ENCODE measurements at places on chromosomes 11 and 22.
A peak's percentile ranks its signal among the peaks of the same experiment; 100 is the strongest.

GRCh38 chr11:3014057-3014938, 22.2 kb upstream of the NAP1L4 start:
- DNase-seq, result no peak

DNA sequence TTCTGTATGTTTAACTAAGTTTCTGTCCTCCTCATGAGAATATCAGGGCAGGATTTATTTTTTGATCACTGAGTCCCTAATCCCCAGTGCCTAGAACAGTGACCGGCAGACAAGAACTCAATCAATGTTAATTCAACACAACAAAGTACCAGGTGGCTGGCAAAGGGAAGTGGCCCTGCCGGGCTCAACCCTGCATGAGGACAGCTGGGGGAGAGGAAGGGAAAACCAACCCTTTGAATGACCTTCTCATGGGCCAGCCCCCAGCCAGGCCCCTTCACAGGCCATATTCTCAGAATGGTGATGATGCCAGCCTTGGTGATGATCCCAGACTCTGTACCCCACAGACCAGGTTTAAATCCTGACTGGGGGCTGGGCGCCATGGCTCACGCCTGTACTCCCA, 1.4 kb upstream of the MFNG start:
- DNase-seq, result no peak

GRCh38 chr11:45848654-45849081, 1.4 kb downstream of the CRY2 start:
- DNase-seq, result no peak

DNA sequence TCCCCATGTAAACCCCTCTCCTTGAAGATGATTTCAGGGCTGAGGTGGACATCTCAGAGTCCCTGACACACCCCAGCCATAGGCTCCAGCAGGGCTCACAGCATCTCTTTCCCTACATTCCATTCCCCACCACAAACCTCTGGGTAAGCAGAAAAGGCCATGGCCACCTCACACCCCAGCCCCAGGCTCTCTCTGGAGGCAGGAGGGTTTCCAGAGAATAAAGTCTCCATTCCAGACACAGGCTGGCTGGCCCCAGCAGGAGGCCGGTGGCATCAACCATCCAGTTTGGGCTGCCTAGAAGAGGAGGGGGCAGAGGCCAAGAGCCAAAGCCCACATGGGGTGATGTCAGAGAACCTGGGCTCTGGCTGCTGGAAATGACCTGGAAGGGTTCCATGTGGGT, 61.4 kb downstream of the TP53I11 start:
- DNase-seq, result no peak

DNA sequence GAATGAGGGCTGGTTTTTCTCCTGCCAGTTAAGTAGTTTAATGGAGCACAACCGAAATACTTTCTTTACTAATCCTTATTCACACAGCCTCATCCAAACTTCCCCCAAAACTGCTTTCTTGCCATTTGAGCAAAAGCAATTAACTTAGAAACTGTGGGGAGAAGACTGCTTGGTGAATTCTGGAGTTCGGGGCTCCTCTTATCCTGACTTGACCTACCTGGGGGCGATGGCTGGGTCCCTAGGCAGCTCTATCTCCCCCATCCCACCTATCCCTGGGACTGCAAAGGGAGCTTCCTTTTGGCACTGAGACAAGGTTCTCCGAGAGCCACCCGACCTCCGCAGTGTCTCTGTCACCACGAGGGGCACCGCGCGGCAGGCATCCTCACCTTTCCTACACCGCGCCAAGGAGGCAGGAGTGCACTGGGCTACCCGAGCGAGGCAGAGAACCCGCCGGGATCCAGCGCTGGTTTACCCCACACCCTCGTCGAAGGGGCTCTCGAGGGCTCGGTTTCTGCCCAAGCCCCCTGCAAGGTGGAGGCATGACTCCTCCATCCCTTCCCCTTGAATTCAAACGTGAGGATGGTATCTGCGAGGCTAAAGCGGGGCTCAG, 759 bp downstream of the DESI1 start:
- peak; percentile 52 for DNase-seq

DNA sequence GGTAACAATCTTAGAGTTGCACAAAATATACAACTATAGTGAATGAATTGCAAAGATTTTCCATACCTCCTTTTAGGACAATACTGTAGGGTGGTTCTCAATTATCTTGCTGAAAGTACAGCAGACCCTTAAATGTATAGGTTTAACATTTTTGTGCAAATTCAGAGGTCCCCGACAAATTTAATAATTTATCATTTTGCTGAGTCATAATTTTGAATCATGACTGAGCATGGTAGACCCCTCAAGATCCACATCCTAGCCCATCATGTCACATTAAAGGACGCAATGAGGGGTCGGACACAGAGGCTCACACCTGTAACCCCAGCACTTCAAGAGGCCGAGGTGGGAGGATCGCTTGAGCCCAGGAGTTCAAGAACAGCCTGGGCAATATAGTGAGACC, 43.5 kb downstream of the OSBP start:
- DNase-seq, result no peak

GRCh38 chr11:86241956-86242535, 2.5 kb upstream of the EED start:
- DNase-seq, result peak; percentile 87

DNA sequence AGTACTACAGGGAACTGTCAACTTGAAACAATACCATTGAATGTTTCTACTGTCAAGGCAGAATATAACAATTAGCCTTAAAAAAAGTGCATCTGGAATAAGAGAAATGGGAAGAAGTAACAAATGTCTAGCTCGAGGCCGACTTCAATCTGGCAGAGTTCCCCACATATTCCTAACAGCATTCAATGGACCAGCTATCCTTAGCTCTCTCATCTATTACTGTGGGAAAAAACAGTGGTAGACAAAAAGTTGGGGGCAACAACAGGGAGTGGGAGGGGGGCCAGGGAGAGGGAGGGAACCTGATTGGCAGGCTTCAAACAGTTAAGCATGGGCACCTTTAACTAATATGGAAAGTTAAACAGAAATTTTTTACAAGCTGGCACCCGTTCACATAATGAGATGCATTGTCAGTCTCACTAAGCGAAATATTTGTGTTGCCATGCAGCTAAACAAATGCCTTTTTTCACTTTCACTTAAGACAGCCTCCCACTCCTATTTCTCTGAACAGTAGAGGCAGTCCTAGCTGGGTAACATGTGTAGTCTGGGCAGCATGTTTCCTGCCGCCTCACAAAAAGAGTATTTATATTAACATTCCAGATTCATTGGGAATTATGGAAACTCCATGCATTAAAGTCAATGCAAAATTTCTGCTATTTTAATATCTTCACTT, 62.2 kb upstream of the SOX6 start:
- no peak for DNase-seq

DNA sequence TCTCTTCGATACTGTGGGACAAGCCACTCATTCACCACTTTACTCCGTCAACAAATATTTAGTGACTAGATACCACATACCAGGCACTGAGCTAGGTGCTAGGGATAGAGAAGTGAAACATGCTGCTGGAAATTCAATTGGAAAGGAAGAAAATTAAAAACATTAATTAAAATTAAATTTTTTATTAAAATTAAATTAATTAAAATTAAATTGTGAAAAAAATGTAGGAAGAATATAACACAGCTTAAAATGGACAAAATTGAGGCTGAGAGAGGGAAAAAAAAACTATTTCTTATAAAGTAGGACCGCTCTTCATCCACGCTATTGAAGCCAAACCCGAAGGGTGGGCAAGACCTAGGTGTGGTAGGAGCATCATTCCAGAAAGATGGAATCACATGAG, 23.6 kb upstream of the LRRC55 start:
- no peak for DNase-seq

GRCh38 chr11:130071211-130071712, 1.6 kb downstream of the APLP2 start:
- DNase-seq, result peak; percentile 72

DNA sequence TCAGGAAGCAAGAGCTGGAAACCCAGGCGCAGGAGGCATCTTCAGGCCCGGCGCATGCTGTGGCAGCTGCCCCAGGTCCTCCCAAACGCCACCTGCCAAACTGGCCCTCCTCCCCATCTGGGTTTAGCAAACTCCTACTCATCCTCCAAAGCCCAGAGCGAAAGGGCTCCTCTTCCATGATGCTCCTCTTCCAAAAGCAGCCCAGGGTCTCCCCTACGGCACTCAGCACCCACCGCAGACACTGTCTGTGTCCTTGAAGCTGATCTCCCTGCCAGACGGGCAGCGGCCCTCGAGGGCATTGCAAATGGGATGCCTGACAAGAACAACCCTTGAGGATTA, 25.9 kb downstream of the CDKN1C start:
- no peak for DNase-seq

GRCh38 chr11:69240332-69241074, 53.5 kb upstream of the MYEOV start:
- DNase-seq, result peak; percentile 63

GRCh38 chr11:110855191-110855590, 143.0 kb upstream of the ARHGAP20 start:
- DNase-seq, result no peak

- no peak for DNase-seq
These were observed 16.2 kb upstream of the ACCSL start for GRCh38 chr11:44031549-44031948.

GRCh38 chr11:65524741-65525545, at the start of gene SCYL1:
SCYL1 (plus strand) TSS chr11:65525083; CDS start chr11:65525154, 71 bp downstream.
- peak; percentile 75 for DNase-seq

DNA sequence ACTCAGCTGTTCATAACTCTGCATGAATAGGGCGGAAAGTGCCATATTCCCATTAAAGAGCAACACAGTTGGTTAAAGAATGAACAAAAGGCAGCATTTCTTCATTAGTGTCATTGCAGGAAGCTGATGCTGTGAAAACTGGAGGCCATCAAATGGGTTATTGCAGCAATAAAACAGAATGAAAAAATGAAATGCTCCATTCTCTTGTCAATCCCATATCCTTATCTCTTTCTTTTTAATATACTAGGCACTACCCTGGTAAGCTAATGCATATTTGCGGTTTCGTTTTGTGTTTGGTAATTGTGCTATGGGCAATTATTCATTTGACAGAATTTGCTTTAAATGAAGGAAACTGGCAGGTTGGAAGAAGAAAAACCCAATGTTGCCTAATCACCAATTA, 25.3 kb downstream of the C11orf71 start:
- DNase-seq, result no peak

GRCh38 chr11:114027926-114028325, 31.6 kb upstream of the ZBTB16 start:
- peak; percentile 54 for DNase-seq

GRCh38 chr22:25002241-25002985, 49.9 kb downstream of the KIAA1671 start:
- DNase-seq, result no peak

- DNase-seq, result no peak
These were observed 35.9 kb upstream of the TRIM29 start for GRCh38 chr11:120173807-120174206.

DNA sequence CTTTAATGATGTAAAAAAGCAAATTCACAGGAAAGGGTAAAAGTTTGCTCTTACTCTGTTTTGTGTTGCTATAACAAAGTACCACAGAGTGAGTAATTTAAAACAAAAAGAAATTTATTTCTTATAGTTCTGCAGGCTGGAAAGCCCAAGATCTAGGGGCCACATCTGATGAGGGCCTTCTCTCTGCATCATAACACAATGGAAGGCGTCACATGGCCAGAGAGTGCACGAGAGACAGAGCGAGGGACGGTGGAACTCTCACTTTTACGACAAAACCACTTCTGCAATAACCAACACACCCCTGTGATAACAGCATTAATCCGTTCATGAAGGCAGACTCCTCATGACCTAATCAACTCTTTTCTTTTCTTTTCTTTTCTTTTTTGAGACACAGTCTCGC, 31.1 kb downstream of the CD6 start:
- DNase-seq, result no peak

GRCh38 chr11:72793076-72793424, 797 bp downstream of the STARD10 start:
- no peak for DNase-seq

- DNase-seq, result no peak
These were observed 90.4 kb downstream of the TTC28 start for GRCh38 chr22:28589102-28589750.

- peak; percentile 48 for DNase-seq
These were observed 21.5 kb downstream of the CYTH4 start for GRCh38 chr22:37303821-37304274.

DNA sequence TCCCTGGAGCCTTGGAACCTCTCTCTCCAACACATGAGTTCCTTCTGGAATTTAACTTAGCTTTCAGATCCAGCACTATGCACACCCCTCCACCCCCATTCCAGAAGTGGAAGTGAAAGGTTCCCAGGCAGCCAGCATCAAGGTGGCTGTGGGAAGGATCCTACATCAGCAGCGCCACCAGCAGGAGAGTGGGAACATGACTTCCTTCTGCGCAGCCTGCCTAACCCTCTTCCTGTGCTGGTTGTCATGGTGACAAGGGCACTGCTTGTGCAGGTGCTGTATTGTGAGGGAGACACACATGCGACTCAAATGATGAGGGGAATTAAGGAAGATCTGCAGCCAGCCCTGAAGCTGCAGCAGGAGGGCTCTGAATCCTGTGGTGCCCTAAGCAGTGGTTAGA, 904.5 kb upstream of the API5 start:
- DNase-seq, result peak; percentile 9

- DNase-seq, result peak; percentile 45
These were observed 21.0 kb upstream of the HTATIP2 start for GRCh38 chr11:20342347-20343141.

GRCh38 chr11:20397281-20397680, 9.8 kb downstream of the PRMT3 start:
- DNase-seq, result peak; percentile 81

DNA sequence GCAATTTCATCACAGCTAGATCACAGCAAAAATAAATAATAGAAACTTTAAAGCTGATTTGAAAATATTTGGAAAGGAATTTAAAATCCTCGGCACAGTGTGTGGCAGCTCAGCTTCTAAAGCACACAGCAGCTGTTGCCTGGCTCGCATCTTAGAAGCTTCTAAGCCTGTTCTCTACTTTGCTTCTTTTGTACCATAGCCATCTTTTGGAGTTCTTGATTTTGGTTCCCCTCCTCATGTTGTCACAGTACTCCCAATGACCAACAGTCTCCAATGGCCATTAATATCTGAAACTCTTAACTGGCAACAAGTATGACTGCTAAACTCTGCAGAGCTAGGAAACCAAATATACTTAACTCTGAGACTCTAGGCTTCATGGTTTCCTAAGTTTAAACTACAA, 28.8 kb downstream of the CHKA start:
- no peak for DNase-seq

DNA sequence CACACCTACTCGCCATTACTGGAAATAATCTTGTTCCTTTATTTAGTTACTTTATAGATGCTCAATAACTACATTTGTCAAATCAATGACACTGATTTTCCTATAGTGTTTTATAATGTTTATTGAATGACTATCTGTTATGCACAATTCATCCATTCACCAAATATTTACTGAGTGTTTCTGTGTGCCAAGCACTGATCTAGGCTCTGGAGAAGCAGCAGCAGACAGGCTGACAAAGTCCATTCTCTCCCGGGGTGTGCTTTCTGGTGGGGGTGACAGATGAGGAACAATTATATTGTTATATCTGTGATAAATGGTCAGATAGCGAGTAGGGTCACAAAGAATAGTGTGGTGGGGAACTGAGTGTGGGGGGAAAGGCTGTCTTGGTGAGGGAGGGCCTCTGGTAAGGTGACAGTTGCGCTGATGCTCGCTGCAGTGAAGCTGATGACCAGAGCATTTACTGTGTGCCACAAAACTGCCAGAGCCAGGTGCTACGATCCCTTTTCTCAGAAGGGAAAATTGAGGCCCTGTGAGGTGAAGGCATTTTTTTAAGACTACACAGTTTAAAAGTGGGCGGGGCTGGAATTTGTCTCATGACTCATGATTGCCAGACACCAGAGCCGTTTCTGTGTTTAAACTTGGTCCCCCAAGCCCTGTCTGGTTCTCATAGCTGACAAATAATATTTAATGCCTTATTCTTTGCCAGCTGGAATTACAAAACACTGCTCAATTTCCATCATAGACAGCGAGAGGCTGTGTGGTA, 10.2 kb downstream of the PACS1 start:
- DNase-seq, result peak; percentile 65
